ENCODE measurements at places on chromosomes 5 and 9. TPM values are rescaled to one million over a fixed set of nuclear protein-coding genes. Genes with fewer than 3 reads are reported as not detected.

TMEM215 gene
- not detected for total RNA-seq

RGS14 gene
- total RNA-seq = 9.6 TPM

OSMR gene
- total RNA-seq = 48.6 TPM

- H3K27me3 ChIP-seq = no peaks in the 10 kb centered on the region
- no peaks in the 10 kb centered on the region for H3K36me3 ChIP-seq
- no peak overlapping the region for H3K4me3 ChIP-seq
- no peak overlapping the region for H3K27ac ChIP-seq
- no peaks in the 10 kb centered on the region for H3K4me1 ChIP-seq
Observed at GRCh38 chr9:69932901-69933300, 110.7 kb upstream of the MAMDC2 start.

DNA sequence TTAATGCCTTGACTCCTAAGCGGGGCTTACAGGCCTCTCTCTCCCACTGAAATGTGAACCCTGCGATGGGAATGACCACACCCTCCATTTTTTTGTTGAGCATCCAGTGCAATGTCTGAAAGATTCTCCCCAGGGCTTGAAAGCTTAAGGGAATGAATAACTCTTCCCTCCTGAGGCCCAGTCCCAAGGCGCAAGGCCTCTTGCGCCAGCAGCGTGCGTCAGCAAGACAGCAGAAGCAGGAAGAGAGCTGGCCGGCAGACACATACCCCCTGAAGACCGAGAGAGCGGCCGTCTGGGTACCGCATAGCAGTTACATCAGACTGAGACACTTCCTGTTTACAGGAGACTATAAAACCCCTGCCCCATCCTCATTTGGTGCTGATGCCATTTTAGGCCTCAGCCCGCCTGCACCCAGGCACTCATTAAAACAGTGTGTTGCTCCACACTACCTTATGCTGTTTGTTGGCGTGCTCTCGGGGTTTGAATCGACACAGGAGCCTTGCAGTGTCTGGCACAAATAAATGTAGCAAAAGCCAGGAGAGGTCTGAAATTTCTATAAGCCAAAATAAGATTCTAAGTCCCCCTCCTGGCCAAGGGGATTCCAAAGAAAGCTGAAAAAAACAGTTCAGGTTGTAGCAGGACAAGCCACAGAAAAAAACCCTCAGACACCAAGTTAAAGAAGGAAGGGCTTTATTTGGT, 62.3 kb downstream of the GDNF start:
- DNase-seq = no peak
- no peaks in the 10 kb centered on the region for H3K36me3 ChIP-seq
- H3K27me3 ChIP-seq = no peaks in the 10 kb centered on the region
- H3K4me3 ChIP-seq = no peak overlapping the region
- peaks cover 10% of the 10 kb centered on the region for H3K4me1 ChIP-seq

KCNV2 gene
- total RNA-seq = not detected

DNA sequence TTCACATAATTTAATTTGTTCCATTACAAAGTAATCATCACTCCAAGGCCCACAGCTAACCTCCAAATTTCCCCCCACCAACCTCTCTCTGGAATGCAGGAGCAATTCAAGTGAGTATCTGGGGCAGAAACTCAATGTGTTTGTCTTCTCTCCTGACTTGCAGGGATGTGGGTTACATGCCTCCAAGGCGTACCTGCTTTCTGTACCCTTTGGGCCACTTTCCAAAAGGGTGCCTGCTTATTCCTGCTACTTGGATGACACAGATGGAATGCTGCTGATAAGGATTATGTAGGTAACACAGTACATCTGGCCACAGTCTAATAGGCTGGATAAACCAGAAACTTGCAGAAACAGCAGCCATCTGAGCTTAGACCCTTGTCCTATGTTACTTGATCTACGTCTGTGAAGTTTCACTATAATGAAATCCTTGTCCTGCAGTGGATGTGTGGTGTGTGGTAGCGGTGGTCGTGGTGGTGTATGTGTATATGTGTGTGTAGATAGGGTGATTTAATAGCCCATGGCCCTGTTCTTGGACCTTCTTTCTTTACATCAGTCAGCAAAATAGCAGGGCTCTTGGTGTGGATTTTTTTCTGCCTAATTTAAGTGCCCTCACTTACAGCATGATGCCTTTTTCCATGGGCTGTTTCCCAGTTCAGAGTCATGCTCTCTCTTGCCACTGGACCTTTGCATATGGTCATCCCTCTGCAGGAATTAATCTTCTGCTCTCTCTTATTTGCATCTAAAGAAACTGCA, 175.9 kb downstream of the ZDHHC21 start:
- H3K27ac ChIP-seq = no peak overlapping the region
- H3K27me3 ChIP-seq = no peaks in the 10 kb centered on the region
- no peaks in the 10 kb centered on the region for H3K36me3 ChIP-seq
- no peak for DNase-seq
- no peak overlapping the region for H3K4me3 ChIP-seq

DNA sequence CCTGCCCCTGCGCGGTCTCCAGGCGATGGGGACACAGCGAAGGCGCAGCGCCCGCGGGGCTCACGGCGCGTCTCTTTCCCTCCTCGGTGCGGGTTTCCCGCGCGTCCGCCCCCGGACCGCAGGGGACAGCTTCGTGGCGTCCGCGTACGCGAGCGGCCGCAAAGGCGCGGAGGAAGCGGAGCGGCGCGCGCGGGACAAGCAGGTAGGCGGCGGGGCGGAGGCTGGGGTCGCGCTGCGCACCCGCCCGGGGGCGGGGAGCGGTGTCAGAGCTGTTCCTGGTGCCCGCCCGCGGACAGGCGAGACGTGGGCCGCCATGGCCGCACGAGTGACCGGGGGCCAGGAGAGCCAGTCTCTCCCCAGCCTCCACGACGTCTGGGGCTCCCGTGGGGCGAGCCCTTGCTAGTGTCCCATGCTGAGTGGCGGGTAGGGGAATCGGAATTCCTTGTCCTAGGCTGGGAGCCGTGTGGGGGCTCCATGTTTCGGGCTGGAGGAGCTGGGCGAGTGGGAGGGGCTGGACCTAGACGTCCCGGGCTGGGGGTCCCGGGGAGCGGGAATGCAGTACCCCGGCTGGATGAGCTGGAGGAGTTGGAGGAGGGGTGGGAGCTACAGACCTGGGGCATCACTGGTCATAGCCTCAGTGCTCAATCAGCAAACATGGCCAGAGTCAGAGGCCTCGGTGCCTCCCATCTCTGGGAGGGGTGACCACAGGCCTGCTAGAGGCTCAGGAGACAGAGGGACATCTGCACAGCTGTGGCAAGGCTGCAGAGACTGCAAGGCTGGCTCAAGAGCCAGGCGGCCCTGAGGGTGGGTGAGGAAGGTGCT, 968 bp downstream of the NKD2 start:
- H3K27me3 ChIP-seq = peaks cover 83% of the 10 kb centered on the region
- no peaks in the 10 kb centered on the region for H3K36me3 ChIP-seq
- peak overlapping the region; percentile 63 for H3K4me3 ChIP-seq

KIAA0825 gene
- total RNA-seq = 2.4 TPM

LSM11 gene
- 29.1 TPM for total RNA-seq

DNA sequence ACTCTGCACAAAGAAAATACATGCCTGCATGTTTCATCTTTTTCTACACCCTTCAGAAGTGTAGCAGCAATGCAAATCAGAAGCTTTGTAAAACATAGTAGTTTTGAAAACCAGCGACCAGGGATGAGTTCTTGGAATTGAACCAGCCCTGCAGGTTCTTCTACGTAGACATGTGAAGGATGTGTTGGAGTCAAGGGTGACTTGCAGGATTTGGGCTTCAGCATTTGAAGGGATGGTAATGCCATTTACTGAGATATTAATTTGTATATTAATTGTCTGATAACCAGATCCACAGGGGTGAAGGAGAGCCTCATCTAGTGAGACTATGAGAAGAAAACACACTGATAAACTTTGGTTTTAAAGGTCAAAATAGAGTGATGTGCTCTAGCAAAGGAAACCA, 72.4 kb downstream of the KIAA1958 start:
- no peak overlapping the region for H3K27ac ChIP-seq
- no peak overlapping the region for H3K4me3 ChIP-seq
- no peaks in the 10 kb centered on the region for H3K27me3 ChIP-seq
- H3K4me1 ChIP-seq = no peaks in the 10 kb centered on the region
- no peaks in the 10 kb centered on the region for H3K36me3 ChIP-seq

DNA sequence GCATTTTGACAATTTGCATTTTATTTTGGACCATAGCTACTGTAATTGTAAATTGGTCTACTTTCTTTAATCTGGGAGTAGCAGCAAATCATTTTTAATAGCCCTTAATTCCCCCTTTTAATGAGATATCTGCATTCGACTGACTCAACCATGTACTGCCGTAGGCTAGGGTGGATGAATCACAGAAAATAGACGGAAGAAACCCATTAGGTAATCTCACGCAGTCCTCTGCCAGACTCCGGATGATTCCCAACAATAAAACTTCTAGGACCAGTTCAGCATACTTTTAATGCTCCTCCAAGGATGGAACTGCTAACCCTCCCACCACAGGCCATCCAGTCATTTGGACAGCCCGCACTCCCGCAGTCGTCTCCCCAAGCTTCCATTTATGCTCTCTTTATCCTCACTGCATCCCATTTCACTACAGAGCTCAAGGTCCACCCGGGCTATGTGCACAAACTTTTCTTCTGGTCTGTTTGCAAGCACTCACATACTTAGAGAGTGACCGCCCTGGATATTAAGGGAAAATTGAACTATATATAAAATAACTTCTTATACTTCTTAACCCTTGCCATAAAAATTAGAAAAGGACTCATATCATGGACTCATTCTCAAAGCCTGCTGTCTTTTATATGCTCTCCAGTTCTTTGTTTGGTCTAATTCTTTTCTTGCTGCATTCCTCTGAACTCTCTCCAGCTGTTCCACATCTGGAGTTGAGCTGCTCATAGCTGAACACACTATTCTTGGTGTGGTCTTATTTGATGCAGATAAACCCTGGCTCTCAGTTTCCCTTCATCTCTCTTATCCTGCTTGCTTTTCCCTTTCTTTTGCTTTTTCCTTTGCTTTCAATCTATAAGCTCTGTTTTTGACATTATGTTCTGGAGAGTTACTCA, 326.6 kb downstream of the ARL15 start:
- no peak overlapping the region for H3K27ac ChIP-seq
- DNase-seq = no peak
- no peak overlapping the region for H3K4me3 ChIP-seq

- peak overlapping the region; percentile 83 for H3K27ac ChIP-seq
- DNase-seq = peak; percentile 95
- H3K27me3 ChIP-seq = no peaks in the 10 kb centered on the region
- peaks cover 43% of the 10 kb centered on the region for H3K4me1 ChIP-seq
Observed at GRCh38 chr5:134439210-134439654, 27.6 kb upstream of the CDKN2AIPNL start.

- peak overlapping the region; percentile 28 for H3K27ac ChIP-seq
- peaks cover 22% of the 10 kb centered on the region for H3K4me1 ChIP-seq
- no peak overlapping the region for H3K4me3 ChIP-seq
- H3K36me3 ChIP-seq = no peaks in the 10 kb centered on the region
- DNase-seq = no peak
Observed at GRCh38 chr5:93246090-93246855, 334.7 kb downstream of the NR2F1-AS1 start.

DNA sequence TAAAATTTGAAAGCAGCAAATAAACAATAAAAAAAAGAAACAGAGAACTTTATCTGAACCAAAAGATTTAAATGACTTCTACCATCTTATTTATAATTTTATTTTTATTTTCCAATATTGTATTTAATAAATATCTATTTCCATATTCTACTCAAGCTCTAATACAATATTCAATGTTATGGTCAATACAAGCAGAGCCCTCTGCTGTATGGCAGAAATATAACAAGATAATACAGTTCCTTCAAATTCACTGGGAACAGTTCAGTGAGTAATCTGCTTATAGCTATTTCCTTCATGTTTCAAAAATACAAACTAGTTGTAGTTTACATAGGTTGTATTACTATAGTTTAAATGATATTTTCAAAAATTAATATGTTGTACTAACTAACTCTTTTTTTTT, 332.7 kb downstream of the PRDM9 start:
- no peaks in the 10 kb centered on the region for H3K4me1 ChIP-seq
- H3K27me3 ChIP-seq = no peaks in the 10 kb centered on the region
- H3K36me3 ChIP-seq = no peaks in the 10 kb centered on the region

- no peak overlapping the region for H3K4me3 ChIP-seq
- no peak for DNase-seq
- H3K36me3 ChIP-seq = no peaks in the 10 kb centered on the region
Observed at GRCh38 chr9:136273244-136273865, 27.7 kb upstream of the QSOX2 start.

DNA sequence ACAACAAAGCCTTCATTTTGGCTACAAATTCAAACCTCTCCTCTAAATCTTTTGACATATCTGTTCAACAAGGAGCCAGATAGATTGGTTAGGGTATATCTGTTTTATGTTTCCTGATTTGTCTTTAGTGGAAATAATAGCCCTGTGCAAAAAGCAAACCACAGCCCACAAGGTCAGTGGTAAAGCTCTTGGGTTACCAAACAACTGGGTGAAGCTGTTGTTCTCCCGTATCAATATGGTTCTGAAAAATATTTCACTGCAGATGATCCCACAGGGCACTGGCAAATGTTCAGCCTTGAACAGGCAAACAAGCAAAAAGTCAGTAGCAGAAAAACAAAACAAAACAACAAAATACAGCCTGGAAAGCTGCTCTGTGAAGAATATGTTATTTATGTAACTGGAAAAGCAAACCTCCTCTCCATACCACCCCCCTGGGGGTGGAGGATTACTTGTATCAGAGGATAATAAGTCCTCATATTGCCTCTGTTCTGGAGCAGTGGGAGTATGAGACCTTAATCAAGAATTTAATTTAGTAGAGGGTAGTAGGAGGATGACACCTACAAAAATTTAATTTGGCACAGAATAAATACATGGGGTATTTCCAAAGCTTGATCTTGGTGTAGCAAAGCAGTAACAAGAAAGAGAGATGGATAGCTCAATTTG, 20.8 kb upstream of the PTBP3 start:
- no peaks in the 10 kb centered on the region for H3K36me3 ChIP-seq
- H3K4me3 ChIP-seq = no peak overlapping the region
- H3K27me3 ChIP-seq = no peaks in the 10 kb centered on the region
- no peak overlapping the region for H3K27ac ChIP-seq
- no peaks in the 10 kb centered on the region for H3K4me1 ChIP-seq

CTSV gene
- total RNA-seq = not detected

DNA sequence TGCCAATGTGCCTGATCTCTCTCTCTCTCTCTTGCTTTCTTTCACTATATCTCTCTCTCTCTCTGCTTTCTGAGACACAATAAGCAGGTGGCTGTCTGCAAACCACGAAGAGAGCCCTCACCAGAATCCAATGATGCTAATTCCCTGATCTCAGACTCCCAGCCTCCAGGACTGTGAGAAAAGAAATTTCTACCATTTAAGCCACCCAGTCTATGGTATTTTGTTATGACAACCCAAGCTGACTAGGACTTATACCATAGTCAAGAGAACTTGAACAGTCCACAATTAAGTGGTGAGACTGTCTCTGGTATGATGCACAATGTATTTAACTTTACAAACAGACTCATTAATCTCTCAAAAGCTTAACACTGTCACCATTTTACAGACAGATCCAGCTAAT, 67.0 kb downstream of the NFIB start:
- no peaks in the 10 kb centered on the region for H3K27me3 ChIP-seq
- peaks cover 75% of the 10 kb centered on the region for H3K4me1 ChIP-seq
- no peak for DNase-seq
- H3K27ac ChIP-seq = peak overlapping the region; percentile 2
- H3K4me3 ChIP-seq = no peak overlapping the region

RNF183 gene
- total RNA-seq = not detected

- H3K36me3 ChIP-seq = no peaks in the 10 kb centered on the region
- no peak overlapping the region for H3K27ac ChIP-seq
Observed at GRCh38 chr5:45335978-45336377, 360.2 kb downstream of the HCN1 start.

Data from esophagus muscularis mucosa (tissue), 4 donors.